ENCODE measurements at places on chromosomes 4 and X.
A peak's percentile ranks its signal among the peaks of the same experiment; 100 is the strongest.

- DNase-seq, result no peak
Observed at GRCh38 chrX:1466232-1466661, 13.5 kb upstream of the ASMTL start.

GRCh38 chrX:10548688-10549087 is 71.7 kb downstream of the MID1 start:
- no peak for DNase-seq

DNA sequence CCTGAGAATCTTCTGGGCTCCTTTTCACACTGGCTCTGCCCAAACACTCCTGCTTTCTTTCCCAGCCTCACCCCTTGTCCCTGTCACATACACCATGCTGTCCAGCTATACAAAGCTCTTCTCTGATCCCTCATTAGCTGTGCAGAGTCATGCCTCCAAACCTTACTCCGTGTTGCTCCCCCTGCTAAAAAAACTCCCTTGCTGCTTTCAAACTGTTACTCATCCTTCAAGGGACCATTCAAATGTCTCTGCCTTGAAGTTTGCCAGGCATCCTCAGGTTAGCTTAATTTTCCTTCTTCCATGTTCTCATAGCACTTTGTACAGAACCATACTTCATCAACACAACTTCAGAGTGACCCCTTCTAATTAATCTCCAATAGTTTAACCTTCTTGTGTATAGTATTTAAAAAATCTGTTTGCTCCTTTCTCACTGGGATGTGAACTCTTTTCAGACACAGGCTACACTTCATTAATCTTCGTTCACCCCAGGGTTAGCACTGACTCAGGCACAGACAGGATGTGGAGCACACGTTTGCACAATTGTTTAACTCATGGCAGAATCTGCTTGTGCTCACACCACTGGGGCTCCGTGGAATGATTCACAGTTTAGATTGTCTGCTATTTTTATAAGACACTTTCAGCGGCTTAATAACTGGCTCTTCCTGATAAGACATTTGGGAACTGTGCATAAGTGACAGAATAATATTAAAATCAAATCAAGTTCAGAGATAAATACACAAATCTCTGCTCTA is 21.4 kb upstream of the SEL1L3 start:
- no peak for DNase-seq

DNA sequence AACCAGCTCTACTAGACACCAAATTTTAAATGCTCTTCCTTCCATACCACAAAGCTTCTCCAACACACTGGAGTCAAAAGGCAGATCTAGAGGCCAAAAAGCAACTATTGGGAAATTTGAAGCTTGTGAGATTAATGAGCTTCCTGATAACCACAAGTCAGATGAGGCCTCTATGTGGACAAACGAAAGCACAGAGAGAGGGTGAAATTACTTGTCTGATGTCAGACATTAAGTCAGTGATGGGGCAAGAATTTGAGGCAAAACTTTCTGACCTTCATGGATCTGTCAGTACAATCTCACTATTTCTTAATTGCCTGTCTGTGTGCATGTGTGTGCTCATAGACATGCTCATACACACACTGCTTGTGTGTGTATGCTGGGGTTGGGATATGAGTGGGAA is 103.6 kb downstream of the GUCY2F start:
- no peak for DNase-seq

- no peak for DNase-seq
Observed at GRCh38 chrX:124863303-124863702, 456.4 kb upstream of the TEX13C start.

- DNase-seq, result no peak
Observed at GRCh38 chrX:2901367-2902036, 27.6 kb downstream of the ARSD start.

- DNase-seq, result no peak
Observed at GRCh38 chrX:15903186-15903681, 48.6 kb upstream of the AP1S2 start.

GRCh38 chrX:103792916-103793544 is 16.4 kb downstream of the PLP1 start:
- DNase-seq, result no peak

DNA sequence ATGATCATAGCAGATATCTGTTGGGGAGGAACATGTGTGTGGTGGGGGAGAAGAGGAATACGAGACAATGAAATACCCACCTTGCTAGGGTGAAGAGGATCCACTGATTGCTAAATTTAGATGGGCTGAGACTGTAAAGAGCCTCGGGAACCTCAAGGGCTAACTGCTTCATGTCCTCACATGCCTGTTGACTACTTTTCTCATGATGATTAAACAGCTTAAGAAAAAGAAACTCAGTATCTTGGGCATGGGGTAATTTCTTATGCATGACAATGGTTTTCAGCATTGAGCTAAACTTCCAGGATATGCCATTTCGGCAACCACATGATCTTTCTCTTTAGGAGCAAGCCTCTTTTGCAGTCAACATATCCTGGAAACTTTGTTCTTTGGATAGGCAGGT is 3.9 kb upstream of the LNX1 start:
- DNase-seq, result no peak

GRCh38 chr4:74440356-74440755 is 4.6 kb upstream of the AREG start:
- no peak for DNase-seq

GRCh38 chr4:165872461-165873297 is at the start of gene TLL1:
TLL1 (plus strand) TSS chr4:165873237; CDS start chr4:165873905, 668 bp downstream.
- no peak for DNase-seq

GRCh38 chr4:5051278-5052203 is at the start of gene STK32B:
STK32B (plus strand) TSS chr4:5051480.
- DNase-seq, result no peak

- no peak for DNase-seq
Observed at GRCh38 chr4:51868449-51868847, 25.5 kb downstream of the DCUN1D4 start.

DNA sequence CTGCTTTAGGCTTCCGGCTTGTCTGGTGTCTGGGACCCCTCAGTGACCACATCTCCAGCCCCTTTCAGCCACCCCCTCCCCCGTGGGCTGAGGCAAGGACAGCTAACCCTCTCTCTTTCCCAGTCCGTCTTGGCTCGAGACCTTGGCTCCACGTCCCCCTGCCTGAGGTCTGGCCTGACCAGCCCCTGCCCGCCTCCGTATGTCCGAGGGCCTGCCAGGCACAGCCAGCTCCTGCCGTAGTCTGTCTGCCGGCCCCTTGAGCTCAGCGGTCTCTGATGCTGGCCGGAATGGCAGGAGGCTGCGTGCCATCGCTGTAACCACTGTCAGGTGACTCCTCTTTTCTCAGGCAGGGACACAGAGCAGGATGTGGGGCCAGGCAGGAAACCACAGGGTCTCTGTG is 73.3 kb upstream of the LRPAP1 start:
- no peak for DNase-seq

DNA sequence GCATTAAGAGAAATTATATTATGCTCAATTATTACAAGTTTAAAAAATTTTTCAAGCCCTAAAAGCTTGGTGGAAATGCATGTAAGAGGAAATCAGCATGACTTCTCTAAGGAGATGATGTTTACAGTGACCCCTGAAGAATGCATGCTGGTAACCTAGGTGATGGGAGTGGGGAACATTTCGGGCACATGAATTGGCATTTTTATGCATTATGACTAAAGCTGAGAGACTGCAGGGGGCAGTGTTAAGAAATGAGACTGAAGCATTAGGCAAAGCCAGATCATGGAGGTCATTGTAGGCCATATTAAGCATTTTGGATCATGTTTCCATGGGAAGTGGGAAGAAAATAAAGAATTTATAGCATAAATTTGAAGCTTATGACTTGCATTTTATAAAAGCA is 421.3 kb downstream of the FAT4 start:
- DNase-seq, result peak; percentile 71

- DNase-seq, result no peak
Observed at GRCh38 chr4:184617600-184618196, 31.5 kb downstream of the CASP3 start.

- no peak for DNase-seq
Observed at GRCh38 chr4:3257556-3258482, 8.9 kb downstream of the MSANTD1 start.

DNA sequence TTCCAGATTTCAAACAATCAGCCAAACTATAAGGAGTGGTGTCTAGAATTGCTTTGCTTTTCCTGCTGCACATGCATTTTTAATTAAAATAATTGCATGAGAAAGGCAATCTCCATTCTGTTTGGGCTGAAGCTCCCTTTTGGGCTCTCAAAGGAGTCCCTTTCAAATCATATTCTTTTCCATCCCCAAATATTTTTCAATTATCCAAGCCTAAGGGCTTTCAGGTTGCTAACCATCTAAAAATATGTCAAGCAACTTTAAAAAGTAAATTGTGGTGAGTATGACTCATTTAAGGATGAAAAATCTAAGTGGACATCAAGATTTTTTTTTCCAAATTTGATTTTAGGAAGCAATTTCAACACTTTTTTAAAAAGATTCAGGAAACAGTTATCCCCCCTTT is 28.4 kb downstream of the PIR start:
- no peak for DNase-seq

- no peak for DNase-seq
Observed at GRCh38 chr4:106615961-106616360, 247.4 kb upstream of the GIMD1 start.

GRCh38 chr4:116180157-116180601 is 905.2 kb downstream of the TRAM1L1 start:
- DNase-seq, result no peak

DNA sequence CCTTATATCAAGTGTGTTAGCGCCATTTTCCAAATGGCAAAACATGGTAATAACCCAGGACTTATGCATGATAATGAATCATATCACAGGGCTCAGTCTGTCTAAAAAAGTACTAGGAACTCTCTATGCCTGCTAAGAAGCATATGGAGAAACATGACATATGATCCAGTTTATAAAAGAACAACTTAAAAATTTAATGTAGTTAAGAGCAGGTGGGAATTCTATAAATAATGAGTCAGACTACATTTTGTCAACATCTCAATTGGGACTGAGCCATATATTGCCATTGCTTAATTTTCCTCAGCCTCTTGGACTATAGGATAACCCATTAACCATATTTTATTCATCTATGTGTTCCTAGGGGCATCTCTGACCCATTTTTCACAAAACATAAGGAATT is 360.4 kb upstream of the AGA start:
- DNase-seq, result no peak

DNA sequence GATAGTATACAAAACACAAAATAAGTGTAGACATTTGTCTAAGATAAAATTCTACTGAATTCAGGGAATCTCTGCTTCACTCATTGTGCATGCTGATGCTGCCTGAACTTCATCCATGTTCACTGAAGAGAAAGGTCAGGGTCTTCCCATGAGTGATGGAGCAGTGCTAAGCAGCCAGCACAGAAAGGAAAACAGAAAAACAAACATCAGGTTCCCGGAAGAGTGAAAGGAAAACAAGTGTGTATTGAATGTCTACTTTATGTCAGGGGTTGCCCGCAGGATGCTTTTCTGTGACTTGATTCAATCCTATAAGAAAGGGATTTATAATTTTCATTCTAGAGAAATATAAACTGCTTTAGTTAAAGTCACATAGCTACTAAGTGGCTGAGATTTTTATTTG is 522.4 kb downstream of the RAB28 start:
- DNase-seq, result no peak

GRCh38 chr4:48653217-48654014 is 126.7 kb downstream of the FRYL start:
- DNase-seq, result no peak

DNA sequence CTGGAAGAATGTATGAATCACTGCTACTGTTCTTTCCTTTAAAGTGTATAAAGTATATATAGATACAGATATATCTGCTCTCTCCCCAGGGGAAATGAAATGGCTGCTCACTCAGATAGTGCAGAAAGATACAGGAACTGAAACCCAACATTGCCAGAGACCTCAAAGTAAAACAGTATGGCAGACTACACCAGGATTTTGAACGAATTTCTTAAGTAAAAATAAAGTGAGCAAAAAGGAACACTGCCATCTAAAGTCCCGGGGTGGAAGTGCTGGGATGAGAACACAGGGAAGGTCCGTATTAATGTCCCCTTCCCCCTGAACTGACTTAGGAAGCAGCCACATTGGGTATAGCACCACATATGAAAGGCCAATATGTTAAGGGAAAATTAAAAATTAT is 93.4 kb downstream of the TMA16 start:
- DNase-seq, result no peak

DNA sequence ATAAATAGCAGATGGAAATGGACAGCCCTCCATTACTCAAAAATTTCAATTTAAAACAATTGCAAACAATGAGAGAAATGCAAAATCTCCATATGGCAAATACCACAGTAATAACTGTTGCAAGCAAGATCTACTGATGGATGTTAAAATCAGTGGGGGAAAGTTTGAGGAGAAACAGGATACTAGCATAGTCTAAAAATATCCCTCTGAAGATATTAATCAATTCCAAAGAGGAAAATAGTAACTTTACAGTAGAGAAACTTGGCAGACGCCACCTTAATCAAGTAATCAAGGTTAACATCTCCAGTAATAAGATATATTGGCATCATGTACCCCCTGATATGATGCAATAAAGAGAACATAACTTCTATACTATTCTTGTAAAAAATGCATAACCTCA is 344.8 kb downstream of the ZNF674 start:
- no peak for DNase-seq

- no peak for DNase-seq
Observed at GRCh38 chrX:4668802-4669536, 955.5 kb upstream of the PRKX start.

DNA sequence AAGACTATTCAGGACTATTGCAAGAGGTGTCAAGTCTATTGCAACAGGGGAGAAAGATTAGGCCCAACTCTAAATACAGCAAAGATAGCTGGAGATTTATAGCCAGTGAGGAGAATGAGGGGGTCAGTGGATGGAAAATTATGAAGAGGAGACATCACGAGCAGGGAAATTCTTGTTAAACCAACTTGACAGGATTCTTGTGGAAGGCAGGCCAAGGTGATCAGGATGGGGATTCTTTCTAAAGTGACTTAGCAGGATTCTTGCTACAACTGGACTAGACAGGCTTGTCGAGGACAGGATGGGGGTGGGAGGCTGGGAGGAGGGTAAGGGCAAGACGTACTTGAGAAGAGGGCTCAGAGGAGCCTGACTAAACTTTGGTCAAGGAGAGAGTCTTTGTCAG is 89.0 kb downstream of the PHEX start:
- no peak for DNase-seq

DNA sequence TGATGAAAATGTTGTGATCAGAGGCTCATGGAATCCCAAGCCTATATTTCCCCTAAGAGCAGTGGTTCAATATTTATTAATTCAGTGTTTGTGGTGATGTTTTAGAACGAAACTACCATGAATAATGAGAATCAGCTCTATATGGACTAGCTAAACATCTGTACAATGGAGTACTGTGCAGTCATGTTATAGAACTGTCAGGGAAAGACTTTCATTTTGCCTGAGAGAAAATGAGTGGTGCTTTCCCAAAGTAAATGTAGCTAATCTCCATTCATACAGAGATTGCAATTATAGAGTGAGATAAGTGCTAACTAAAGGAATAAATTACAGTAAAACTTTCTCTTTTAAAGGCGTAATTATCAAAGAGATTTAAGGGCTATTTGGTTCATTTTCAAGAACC is 147.1 kb downstream of the FRAS1 start:
- DNase-seq, result no peak

GRCh38 chr4:151553874-151554273 is 144.9 kb downstream of the FHIP1A start:
- DNase-seq, result no peak
